ENCODE measurements at places on chromosomes 1 and 21.

DNA sequence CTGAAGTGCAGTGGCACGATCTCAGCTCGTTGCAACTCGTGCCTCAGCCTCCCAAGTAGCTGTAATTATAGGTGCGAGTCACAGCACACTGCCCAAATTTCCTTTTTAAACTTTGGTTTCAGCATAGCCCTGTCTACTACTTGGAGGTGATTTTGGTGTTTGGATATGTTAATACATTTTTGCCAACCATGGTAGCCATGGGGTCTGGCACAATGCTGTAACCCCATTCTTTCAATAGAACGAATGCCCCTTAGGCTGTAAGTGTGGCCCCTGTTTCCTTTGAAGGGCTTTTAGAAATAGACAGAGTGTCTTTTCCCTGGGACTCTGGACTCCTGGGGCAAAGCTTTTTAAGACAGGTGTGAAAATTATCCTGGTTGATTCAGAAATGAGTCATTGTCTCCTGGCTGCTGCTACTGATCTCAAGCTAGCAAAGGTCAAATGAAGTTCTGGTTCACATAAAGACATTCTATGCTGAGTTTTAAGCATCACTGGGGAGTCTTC, 141.1 kb upstream of the RUNX1 start:
- no peak for DNase-seq

GRCh38 chr21:38815060-38815405, 9.3 kb downstream of the ETS2 start:
- DNase-seq = no peak

DNA sequence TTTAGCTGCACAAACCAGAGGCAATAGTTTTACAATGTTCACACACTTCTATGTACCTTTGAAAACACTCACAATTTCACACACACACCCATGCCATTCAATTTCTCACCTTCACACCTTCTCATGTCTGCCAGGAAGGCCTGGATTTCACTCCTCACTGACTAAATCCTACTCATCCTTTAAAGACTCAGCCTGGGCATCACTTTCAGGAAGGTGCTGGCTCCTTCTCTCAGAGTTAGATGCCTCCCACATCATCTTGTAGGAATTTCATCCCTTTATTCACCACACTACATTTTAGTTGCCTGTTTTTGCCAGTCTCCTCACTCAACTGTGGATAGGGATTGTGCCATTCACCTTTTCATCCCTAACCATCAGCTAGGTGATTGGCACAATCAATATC, 2.3 kb downstream of the IL20 start:
- no peak for DNase-seq

GRCh38 chr1:208162903-208163302, 81.3 kb downstream of the PLXNA2 start:
- no peak for DNase-seq

- DNase-seq = no peak
These were observed 415.9 kb downstream of the PLA2G4A start for GRCh38 chr1:187244623-187245022.

GRCh38 chr1:43954036-43954435, 7.3 kb downstream of the IPO13 start:
- DNase-seq = no peak

GRCh38 chr1:68046423-68046822, 4.0 kb downstream of the DIRAS3 start:
- DNase-seq = no peak

- DNase-seq = no peak
These were observed 23.9 kb upstream of the MEF2D start for GRCh38 chr1:156524481-156524869.

GRCh38 chr1:223212441-223212840, 69.4 kb upstream of the TLR5 start:
- DNase-seq = no peak

GRCh38 chr1:101145449-101145820, 91.4 kb upstream of the S1PR1 start:
- no peak for DNase-seq

- DNase-seq = no peak
These were observed 2.5 kb upstream of the CHTOP start for GRCh38 chr1:153631047-153632022.

DNA sequence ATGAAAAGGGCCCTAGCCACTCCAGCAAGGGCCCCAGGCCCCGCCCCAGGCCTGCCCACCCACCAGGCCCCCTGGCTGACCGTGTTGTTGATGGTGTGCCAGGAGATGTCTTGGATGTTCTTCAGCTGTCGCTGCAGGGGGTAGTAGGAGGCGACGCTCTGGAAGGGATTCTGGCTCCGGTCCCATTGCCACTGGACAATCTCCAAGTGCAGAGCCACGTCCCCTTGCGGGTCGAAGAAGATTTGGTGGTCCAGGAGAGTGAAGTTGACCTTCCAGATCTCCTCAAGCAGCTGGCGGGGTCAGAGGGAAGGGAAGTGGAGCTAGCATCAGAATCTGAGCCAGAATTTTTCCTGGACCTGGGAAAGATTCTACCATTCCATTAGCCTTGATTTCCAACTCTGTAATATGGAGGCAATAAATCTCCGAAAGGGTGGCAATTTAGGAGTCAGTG, 10.2 kb downstream of the TAS1R2 start:
- DNase-seq = peak; percentile 43

- DNase-seq = no peak
These were observed 40.3 kb downstream of the PLEKHA6 start for GRCh38 chr1:204319462-204319861.

- DNase-seq = no peak
These were observed 306.0 kb upstream of the KAZN start for GRCh38 chr1:14292520-14292919.

Data from left renal cortex interstitium (tissue), 4 donors.